Mammary epithelial cell (primary cell): ENCODE measurements at places on chromosomes 13 and 19. TPM values are rescaled to one million over a fixed set of nuclear protein-coding genes. Genes with fewer than 3 reads are reported as not detected.

- no peak for DNase-seq
Observed at GRCh38 chr19:44850641-44851109, 4.6 kb downstream of the NECTIN2 start.

KRTDAP gene
- total RNA-seq, result not detected

CEACAM4 gene
- total RNA-seq, result not detected

DNA sequence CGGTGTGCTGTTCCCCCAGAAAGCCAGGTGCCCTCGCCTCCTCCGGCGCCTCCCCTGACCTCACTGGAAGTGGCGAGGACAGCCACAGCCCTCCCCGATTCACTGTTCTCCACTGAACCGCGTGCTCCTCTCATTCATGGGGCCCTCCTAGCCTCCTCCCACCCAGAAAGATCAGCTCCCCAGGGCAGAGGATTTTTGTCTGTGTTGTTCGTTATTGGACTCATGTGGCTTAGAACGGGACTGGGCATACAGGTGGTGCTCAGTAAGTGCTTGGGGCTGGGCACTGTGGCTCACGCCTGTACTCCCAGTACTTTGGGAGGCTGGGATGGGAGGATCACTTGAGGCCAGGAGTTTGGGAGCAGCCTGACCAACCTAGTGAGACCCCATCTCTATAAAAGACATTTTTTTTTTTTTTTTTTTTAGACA lies 3.8 kb downstream of the PRTN3 start:
- DNase-seq, result no peak

BRCA2 gene
- 8.7 and 16.0 TPM in 2 replicates for total RNA-seq

DNA sequence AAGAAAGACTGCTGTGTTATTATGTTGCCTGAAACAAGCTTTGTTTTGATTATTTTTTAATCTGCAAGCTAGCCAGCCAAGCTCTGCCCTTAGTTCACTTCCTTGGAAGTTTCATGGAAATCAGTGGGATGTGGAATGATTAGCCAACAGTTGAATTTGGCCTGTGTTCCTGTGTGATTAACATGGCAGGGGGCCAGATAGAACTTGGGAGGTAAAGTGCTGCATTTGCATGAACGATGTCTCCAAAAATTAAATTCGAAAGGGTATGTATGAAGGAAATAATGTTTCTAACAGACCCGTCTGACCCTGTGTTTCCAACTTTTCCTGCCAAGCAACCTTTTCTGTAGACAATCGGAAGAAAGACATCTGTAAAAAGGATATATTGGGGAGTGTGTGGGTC lies 32.2 kb downstream of the UFM1 start:
- DNase-seq, result no peak

- DNase-seq, result peak; percentile 3
Observed at GRCh38 chr13:78197231-78197630, 278.6 kb upstream of the EDNRB start.

GRCh38 chr19:14265290-14266036 lies 59.5 kb upstream of the ADGRL1 start:
- no peak for DNase-seq

RFXAP gene
- total RNA-seq, result 3.3 TPM

ZNF223 gene
- total RNA-seq, result 4.6 and 4.9 TPM in 2 replicates

UGGT2 gene
- 53.5 TPM for total RNA-seq

PRR19 gene
- total RNA-seq, result 0.61 and 1.7 TPM in 2 replicates

DNA sequence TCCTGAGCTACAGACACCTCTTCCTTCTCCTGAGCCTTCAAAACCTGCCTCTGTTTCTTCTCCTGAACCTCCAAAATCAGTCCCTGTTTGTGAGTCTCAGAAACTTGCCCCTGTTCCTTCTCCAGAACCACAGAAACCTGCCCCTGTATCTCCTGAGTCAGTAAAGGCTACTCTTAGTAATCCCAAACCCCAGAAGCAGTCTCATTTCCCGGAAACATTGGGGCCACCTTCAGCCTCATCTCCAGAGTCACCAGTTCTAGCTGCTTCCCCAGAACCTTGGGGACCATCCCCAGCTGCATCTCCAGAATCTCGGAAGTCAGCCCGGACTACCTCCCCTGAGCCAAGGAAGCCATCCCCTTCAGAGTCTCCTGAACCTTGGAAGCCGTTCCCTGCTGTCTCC lies 10.0 kb downstream of the CHAMP1 start:
- DNase-seq, result no peak

DNA sequence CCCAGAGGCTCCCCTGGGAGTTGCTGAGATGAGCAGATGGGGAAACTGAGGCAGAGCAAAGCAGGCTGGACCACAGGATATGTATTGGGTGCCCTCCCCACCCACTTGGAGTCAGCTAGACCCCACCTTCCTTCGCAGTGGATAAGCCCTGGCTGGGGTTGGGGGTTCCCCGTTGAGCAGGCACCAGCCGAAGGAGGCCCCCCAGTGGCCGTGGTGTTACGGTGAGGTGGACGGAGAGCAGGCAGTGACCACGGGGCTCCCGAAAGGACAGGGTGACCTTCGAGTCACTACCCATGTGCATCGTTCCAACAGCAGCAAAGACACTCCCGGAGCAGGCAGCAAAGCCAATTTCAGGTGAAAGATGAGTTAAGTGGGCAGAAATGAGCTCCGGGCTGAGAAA lies 62.4 kb upstream of the ADGRE5 start:
- DNase-seq, result no peak

GRCh38 chr13:105436943-105437342 lies 1098.5 kb downstream of the EFNB2 start:
- DNase-seq, result no peak

- no peak for DNase-seq
Observed at GRCh38 chr19:46367426-46367825, 20.5 kb downstream of the PPP5C start.

GIPC3 gene
- not detected for total RNA-seq

DNA sequence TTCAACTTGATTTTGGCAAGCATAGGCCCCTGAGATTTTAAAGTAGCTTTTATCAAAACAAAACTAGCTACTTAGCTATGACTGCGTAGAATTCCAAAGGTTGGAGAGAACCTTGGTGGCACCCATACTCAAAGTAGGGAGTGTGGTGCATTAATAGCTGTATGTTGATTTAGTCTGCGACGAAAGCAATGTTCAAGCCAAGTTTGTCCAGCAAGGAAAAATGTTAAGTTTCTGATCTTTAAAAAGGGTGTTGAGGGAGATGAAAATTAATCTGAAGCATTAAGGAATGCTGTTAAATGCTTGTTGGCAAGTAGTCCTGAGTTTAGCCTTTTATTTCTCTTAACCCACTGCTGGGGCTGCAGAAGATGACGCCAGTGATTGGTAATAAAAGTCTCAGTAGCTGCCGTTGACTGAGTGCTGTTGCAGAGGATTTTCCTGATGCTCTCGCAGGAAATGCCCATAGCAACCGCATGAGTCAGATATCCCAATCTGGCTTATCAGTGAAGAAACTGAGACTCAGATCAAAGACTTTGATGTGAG lies 75.9 kb upstream of the RNF113B start:
- no peak for DNase-seq

ZSCAN1 gene
- not detected for total RNA-seq

GRCh38 chr19:1017115-1017905 lies 3.6 kb downstream of the TMEM259 start:
- DNase-seq, result no peak

GRCh38 chr13:111939666-111940278 lies 127.2 kb upstream of the SOX1 start:
- DNase-seq, result no peak

GRCh38 chr19:11797491-11797890 lies 832 bp upstream of the ZNF491 start:
- peak; percentile 82 for DNase-seq

APOE gene
- 202 TPM for total RNA-seq

DNA sequence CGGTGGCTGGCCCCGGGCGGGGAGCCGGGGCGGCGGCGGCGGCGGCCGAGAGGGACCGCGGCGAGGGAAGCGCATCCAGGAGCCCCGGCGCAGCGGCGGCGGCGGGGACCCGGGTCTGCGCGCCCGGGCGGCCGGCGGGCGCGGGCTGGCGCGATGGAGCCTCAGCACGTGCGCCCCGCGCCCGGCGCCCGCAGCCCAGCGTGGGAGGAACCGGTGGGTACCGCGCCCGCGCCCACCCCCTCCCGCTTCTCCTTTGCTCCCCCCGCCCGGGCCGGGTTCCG lies 7.8 kb upstream of the DGKH start:
- no peak for DNase-seq

DNA sequence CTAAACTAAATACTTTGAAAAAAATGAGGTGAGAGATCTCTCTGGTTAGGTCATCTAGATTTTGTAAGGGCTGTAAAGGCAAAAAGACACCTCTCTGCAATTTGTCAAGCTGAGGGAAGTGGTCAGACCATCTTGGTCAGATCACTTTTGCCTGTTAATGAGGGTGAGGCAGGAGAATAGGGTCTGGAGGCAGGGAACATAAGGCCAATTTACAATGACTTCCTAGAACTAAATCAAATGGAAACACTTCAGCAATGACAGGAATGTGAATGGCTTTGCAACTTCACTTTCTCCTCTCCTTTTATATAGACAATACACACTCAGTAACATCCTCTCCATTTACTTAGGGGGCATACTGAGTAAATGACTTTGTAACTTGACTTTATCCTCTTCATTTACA lies 1653.4 kb downstream of the SLITRK5 start:
- no peak for DNase-seq

GRCh38 chr19:5436106-5436947 lies 18.9 kb upstream of the ZNRF4 start:
- DNase-seq, result no peak

DNA sequence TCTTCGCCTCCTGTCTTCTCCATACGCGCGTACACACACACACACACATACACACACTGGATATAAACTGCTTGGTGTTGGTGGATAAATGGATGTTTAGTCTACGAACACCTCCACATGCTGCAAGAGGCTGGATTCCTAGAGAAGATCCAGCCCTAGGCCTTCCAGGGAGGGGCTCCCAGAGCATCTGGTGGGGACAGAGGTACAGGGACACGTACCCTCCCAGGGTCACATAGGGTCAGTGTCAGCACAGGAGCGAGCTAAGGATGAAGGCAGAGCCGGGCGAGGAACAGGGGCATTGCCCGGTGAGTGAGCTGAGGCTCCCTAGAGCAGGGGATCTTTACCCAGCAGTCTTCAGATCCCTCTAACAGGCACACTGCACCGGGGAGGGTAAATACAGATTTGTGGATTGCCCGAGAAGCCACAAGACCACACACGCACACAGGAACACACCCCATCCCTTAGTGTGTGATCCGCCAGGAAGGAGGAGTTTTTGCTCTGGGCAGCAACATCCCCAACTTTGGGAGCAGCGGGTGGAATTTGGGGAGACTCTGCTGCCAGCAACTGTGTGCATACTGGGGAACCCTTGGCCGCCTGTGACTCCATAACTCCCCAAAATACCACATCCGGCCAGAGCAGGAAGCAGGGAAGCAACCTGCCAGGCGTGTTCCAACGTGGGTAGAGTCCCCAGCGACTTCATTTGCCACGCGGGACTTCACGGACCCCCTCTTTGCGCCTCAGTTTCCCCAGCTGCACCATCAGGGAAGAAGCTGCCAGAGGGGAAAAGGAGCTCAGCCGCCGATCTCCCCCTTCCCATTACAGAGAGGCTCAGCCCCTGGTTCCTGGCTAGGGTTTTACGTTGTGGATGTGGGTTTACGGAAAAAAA lies 5.8 kb upstream of the TLE2 start:
- DNase-seq, result peak; percentile 56

SIGLEC5 gene
- not detected for total RNA-seq

DNA sequence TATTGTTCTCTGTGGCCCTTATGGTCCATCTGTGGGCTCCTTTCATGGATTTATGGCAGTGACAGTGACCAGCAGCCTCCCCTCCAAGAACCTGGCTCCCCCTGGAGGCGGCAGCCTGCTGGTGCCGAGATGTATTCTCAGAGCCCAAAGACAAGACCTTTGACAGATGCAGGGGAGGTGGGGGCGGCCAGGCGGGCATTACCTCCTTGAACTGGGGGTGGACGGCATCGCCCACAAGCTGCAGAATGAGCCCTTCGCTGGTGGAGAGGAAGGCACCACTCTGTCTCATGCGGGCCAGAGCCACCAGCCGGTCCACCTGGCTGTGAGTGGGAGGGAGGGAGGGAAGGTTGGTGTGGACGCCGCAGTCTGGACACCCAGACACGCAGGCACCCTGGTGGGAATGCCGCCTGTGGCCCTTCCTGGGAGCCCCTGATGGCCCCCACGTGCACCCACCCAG lies 6.6 kb downstream of the ISOC2 start:
- peak; percentile 27 for DNase-seq

- no peak for DNase-seq
Observed at GRCh38 chr13:21615427-21615826, 11.5 kb upstream of the MICU2 start.

- DNase-seq, result no peak
Observed at GRCh38 chr19:18760440-18761383, 30.4 kb downstream of the COMP start.

DNA sequence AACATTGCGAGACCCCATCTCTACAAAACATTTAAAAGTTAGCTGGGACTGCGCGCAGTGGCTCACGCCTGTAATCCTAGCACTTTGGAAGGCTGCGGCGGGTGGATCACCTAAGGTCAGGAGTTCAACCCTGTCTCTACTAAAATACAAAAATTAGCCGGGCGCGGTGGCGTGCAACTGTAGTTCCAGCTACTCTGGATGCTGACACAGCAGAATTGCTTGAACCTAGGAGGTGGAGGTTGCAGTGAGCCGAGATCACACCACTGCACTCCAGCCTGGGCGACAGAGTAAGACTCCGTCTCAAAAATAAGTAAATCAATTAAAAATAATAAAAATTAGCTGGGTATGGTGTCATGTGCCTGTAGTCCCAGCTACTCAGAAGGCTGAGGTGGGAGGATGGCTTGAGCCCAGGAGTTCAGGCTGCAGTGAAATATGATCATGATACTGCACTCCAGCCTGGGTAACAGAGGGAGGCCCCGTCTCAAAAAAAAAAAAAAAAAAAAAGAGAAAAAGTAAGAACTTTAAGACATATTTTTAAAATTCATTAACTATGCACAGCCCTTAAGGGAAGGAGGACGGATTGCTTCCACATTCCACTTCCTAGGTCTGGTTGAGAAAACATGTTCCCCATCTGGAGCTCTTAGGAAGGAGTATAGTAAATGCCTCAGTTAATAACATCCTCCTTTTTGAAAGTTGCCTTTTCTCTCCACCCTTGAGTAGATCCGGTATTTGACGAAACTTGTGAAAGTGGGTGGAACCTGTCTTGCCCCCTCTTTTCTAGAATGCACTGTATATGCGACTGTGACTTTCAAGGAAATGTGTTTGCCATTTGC lies 26.1 kb downstream of the EXOC3L2 start:
- DNase-seq, result no peak

ELSPBP1 gene
- not detected for total RNA-seq

DNA sequence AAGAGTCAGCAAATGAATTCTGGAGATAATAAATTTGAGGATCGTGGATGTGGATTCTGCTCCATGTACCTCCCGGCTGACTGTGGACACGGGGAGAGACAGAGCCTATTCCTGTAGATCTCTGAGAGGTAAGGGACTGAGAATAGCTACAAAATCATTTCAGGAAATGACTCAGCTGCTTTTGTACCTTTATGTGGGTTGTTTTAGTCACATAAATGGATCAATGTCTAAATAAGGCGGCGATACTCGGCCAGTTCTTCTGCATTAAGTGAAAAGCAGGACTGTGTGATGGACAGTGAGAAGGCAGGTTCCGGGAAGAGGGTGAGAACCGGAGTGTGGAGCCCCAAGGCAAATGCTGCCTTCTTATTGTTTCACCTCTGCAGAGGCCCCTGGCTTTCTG lies 128.1 kb downstream of the EFNB2 start:
- peak; percentile 24 for DNase-seq
